ENCODE measurements at places on chromosomes 2 and 18.

- no peak for DNase-seq
Observed at GRCh38 chr18:11740461-11740860, 51.4 kb downstream of the GNAL start.

DNA sequence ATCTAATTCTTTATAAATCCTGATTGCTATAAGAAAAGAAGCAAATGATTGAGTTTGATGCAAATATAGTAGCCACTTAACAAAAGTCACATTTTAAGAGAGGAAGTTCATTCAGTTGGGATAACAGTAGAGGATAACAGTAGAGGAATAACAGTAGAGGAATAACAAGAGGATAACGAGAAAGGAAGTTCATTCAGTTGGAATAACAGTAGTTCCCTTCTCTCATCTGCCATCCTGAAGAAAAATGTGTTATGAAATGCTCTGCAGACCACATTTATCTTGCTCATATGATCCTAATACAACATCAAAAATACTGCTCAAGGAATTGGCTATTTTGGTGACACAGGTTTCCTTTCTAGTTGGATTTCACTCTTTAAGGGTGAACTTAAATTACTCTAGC is 105.3 kb upstream of the UNC80 start:
- no peak for DNase-seq

GRCh38 chr2:233974530-233975071 is 57.4 kb downstream of the TRPM8 start:
- peak; percentile 11 for DNase-seq

DNA sequence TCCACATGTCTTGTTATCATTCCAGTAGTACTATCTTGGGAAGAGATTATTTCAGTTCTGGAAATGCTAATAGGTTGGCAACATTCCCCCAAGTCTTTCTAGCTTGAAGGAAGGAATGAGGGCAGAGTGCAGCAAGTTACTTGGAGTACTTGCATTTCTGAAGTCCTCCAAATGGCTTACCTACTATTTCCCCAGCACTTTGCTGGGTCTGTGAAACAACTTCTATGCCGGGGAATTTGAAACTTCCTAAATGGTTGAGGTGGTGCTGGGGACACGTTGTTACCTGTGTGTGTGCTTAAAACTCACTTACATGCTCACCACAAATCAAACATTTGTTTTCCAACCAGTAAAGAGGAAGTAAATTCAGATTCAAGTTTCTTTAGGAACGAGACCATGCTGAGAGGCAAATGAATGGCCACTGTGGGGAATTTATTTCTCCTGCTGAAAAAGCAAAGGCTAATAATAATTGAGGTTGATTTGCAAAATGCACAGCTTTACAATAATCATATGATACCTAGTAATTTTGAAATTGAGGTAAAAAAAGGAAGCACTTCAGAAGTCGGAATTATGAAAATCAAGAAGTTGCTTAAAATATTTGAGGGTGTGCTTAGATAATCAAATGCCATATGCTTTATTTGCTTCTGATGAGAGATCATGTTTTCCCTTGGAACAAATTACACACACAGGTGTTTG is 1167.7 kb upstream of the ZEB2 start:
- no peak for DNase-seq

GRCh38 chr2:38778687-38779082 is 675 bp downstream of the GEMIN6 start:
- DNase-seq: no peak

- no peak for DNase-seq
Observed at GRCh38 chr18:69948919-69949537, 1.4 kb upstream of the CD226 start.

DNA sequence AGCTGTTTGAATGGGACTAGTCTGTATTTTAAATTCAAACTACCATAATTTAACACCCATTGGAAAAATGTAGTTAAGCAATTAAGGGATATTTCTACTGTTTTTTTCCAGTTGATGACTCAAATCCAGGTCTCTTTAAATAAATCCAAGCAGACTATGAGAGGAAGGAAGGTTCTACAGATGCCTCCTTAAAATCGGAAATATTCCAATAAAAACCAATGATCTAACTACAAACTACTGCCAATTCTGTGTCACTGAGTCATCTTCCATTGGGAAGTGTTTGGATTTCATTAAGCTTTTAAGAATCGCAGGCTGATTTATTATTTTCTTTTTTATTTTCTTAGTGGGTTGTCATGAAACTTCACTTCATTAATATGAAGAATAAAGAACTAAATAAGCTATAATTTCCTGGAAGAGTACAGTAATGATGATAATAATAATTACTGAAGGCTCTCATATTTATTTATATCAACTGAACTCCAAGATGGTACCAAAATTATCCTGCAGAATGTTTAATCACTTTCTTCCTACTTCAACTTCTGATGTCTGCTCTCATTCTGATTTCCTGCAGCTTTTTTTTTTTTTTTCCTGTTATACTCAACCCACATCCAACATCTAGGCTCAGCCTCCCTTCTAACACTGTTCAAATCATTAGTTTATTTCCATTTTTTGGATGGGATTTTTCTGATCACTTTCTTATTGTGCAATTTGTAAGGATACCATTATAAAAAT is 166.3 kb upstream of the FN1 start:
- DNase-seq: no peak

DNA sequence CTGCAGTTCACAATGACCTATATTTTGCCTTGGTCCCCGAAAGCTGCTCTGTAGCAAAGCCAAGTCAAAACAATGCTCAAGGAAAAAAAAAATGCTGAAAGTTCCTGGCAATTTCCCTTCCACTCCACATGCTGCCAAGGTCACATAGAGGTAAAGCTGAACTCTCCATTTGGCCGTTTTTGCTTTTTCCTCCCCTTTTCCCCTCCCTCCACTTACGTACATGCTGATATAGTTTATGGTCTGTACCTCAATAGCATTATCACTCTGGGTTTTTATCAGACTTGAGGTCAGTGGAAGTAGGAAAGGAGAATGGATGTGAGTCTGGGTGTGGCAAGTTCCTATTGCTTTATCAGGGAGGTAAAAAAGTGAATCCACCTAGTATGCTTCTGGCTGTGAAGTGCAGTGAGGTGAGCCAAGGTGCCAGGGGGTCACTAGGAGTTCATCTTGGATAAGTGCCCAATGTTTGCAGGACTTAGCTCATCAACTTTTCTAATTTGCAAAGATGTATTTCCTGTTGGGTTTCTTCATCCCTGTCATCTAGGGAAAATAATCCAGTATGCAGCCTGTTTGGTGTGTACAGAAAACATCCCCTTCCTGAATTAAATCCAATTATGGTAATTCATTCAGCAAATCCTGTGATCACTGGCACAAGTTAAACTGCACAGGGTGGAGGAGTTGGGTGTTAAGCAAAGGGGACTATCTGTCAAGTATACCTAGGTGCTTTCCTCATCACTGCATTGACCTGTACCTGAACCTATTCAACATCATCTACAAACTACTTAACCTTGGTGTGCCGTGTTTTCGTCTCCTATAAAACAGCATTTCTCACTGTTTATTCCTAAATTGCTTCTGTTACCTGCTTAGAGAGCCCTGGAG is 124.3 kb upstream of the CYP26B1 start:
- DNase-seq: no peak

- DNase-seq: no peak
Observed at GRCh38 chr18:50189160-50189559, 5.8 kb downstream of the MYO5B start.

GRCh38 chr18:5543773-5544389 is at the start of gene EPB41L3:
Gene EPB41L3 (minus strand): TSS chr18:5543997. CDS start chr18:5489183, 54,814 bp downstream.
- DNase-seq: no peak

GRCh38 chr2:201859949-201860348 is 53.6 kb downstream of the CDK15 start:
- no peak for DNase-seq

- no peak for DNase-seq
Observed at GRCh38 chr2:39503277-39503676, 66.2 kb upstream of the MAP4K3 start.

DNA sequence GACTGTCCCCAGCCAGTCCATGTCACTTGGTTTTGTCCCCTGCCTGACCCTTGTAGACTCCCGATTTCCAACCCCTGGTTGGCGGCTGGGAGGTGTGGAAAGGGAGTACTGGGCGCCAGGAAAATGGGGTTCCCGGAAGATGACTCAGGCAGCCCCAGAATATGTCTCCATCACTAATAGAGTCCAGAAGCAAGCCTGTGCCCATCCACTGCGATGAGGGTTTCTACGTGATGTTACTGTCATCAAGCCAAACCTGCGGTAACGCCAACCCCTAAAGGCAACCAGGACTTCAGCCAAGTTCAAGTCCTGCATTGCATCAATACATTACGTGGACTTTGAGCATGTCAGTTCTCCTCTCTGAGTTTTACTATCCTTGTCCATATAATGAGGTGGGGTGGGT is 62.0 kb upstream of the TAF1B start:
- DNase-seq: no peak

GRCh38 chr18:59721931-59722330 is 24.7 kb upstream of the CCBE1 start:
- no peak for DNase-seq

DNA sequence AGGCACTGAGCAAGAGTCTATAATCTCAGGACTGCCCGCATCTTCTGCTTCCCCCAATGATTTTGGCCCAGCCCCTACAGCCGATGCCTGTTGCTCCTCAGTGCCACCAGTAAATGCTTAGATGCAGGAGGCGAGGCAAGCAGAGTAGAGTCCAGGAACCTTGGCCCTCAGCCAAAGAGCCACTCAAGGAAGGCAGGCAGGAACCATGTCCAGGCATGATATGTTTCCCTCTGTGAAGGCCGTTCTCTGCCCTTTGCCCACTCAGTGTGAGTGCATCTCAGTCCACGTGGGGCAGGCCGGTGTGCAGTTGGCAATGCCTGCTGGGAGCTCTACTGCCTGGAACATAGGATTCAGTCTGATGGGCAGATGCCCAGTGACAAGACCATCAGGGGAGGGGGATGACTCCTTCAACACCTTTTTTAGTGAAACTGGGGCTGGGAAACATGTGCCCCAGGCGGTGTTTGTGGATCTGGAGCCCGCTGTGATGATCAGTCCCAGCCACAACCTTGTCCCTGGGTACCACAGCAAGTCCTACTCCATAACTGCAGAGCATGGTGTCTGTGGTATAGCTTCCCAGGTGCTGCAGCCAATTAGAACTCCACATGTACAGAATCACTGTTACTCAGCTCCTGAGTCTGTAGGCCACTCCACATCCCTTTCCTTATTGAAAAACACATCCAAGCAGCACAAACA is 9.7 kb upstream of the DNAJB2 start:
- no peak for DNase-seq

DNA sequence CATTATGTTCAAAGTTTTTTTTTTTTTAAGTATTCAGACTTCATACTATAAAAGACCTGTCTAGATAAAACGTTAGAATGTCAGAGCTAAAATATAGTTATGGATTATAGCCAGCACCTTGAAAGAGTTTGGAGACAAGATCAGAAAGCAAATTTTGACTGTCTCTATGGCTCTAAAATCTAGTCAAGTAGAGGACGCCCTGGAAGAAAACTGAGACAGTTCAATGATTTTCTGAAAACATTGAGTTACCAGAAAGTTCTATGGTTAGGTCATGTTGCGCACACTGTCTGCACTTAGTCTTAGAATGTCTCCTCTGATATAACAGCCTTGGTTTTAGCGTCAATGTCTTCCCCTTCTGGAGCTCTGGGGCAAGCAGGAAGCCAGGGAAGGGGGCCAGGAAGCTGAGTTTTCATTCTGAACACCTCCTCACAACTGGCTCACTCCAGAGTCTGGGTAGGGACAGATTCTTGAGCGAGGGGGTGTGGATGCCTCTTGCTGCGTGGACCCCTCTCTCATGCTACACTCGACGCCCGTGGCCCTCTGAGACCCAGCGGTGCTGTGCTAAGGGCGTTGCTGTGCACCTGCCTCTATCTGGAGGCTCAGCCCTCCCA is 99.5 kb downstream of the RNF144A start:
- DNase-seq: no peak

GRCh38 chr2:132255714-132256113 is 94.0 kb upstream of the ANKRD30BL start:
- no peak for DNase-seq

GRCh38 chr2:71932037-71932779 is 215.5 kb downstream of the CYP26B1 start:
- DNase-seq: no peak

GRCh38 chr18:61530681-61531080 is 197.5 kb downstream of the CDH20 start:
- no peak for DNase-seq

DNA sequence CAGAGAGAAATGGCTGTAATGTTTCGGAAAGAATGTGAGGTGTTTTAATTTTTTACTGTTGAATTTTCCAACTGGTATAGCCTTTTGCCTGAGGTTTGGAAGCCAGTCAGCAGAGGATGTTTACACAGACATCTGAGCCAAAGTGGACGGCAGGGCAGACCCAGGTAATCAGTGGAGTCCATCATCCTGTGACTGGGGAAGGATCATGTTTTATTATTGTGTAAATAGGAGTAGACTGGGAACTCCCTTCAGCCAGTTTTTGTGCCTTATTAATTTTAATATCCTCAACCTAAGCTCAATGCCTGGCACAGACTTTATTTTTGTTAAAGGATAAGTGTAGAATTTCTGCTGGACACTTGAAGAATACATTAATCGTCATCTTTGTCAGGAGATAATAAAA is 142.0 kb upstream of the GAREM1 start:
- no peak for DNase-seq
